ENCODE measurements at places on chromosomes 16 and 17.
A peak's percentile ranks its signal among the peaks of the same experiment; 100 is the strongest.

DNA sequence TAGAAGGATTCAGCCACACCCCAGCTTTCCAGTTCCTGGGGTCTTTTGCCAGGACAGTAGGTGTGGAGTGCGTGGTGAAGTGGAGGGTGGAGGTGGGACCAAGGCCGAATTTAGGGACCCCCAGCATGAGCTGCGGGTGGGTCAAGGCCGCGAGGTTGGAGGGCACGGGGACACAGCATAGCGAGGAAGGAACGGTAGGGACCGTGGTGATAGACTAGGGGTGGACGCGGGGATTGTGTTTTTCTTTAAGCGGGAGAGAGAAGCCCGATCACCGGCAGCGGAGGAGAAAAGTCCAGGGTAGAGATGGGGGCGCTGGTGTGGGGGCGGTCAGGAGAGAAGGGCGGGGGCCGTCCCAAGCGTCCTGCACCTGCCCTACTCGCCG, 261 bp upstream of the B4GALNT2 start:
- no peak for DNase-seq

DNA sequence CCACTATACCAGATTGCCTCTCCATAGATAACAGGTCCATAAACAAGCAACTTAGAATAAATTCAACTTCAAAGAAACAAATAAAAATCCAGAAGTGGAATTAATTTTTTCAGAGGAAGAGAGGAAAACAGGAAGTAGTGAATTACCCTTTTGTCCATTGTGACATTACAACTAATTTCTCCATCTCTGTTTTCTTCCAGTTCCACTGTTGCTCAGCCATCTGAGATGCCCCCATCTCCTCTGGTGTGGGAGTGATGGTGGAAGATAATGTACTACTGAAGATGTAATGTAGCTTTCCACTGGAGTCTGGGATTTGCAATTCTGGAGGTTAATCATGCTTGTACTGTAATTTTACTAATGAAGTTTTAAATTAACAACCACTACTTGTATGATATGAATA, 124.6 kb upstream of the TMEM97 start:
- DNase-seq = no peak

- peak; percentile 42 for DNase-seq
Measured at GRCh38 chr17:38333635-38334295, 10.0 kb downstream of the GPR179 start.

GRCh38 chr16:2077696-2078095, 29.9 kb downstream of the TSC2 start:
- DNase-seq = no peak

All from T-helper 2 cell (primary cell).